Lung microvascular endothelial cell (primary cell): ENCODE measurements at places on chromosomes 12 and 14.

- DNase-seq: no peak
These were observed 30.4 kb upstream of the SIX1 start for GRCh38 chr14:60679566-60680258.

DNA sequence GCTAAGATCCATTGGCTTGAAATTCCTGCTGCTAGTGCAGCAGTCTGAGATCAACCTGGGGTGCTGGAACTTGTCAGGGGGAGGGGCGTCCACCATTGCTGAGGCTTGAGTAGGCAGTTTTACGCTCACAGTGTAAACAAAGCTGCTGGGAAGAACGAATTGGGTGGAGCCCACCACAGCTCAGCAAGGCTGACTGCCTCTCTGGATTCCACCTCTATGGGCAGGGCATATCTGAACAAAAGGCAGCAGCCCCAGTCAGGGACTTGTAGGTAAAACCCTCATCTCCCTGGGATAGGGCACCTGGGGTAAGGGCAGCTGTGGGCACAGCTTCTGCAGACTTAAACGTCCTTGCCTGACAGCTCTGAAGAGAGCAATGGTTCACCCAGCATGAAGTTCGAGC lies 191.7 kb downstream of the ALG10B start:
- DNase-seq: no peak

DNA sequence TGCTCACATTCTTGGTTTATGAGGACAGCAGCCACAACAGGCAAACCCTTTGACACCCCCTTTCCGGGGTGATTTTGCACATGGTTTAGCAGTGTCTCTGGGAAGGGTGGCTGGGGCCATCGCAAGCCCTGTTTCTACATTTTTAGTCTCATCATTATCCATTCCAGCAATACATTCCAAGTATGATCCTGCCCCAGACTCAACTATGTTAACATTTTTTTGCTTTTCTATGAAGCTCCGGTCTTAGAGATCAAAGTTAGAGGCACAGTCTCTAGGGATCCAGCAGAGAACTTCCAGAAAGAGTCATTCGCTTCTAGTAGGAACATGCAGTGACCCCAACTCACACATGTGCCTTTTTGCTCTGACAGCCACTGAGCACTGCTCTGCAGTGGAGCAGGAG lies 130.9 kb downstream of the TBX5 start:
- DNase-seq: no peak

DNA sequence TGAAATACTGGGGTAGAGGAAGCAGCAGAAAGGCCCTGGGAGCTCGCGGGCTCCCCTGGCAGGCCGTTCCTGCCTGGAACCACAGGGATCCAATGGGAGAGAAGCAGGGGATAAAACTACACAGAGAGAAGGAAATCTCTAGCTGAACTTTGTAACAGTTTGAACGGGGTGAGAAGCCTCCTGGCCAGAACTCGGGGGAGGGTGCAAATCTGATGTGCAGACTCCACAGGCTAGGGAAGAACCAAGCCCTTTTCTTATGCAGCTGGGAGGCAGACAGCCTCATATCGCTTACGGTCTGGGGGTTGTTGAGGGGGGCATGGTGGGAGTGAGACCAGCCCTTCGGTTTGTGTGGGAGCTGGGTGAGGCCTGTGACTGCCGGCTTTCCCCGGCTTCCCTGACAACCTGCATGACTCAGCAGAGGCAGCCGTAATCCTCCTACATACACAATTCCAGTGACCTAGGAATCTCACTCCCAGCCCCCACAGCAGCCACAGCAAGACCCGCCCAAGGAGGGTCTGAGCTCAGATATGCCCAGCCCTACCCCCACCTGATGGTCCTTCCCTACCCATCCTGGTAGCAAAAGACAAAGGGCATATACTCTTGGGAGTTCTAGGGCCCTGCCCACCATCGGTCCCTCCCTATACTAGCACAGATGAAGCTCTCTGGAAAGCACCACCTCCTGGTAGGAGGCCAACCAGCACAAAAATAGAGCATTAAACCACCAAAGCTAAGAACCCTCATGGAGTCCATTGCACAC lies 143.0 kb downstream of the TMTC1 start:
- no peak for DNase-seq

GRCh38 chr12:7061138-7061537 lies 620 bp downstream of the C1S start:
- no peak for DNase-seq

GRCh38 chr14:50964683-50965390 lies 20.6 kb upstream of the PYGL start:
- DNase-seq: peak; percentile 36

- no peak for DNase-seq
These were observed 65.9 kb downstream of the ITPR2 start for GRCh38 chr12:26767116-26767515.

- no peak for DNase-seq
These were observed 55.6 kb upstream of the PPP2R5C start for GRCh38 chr14:101705733-101706508.

GRCh38 chr12:13573698-13574321 lies 377.3 kb downstream of the EMP1 start:
- DNase-seq: no peak

DNA sequence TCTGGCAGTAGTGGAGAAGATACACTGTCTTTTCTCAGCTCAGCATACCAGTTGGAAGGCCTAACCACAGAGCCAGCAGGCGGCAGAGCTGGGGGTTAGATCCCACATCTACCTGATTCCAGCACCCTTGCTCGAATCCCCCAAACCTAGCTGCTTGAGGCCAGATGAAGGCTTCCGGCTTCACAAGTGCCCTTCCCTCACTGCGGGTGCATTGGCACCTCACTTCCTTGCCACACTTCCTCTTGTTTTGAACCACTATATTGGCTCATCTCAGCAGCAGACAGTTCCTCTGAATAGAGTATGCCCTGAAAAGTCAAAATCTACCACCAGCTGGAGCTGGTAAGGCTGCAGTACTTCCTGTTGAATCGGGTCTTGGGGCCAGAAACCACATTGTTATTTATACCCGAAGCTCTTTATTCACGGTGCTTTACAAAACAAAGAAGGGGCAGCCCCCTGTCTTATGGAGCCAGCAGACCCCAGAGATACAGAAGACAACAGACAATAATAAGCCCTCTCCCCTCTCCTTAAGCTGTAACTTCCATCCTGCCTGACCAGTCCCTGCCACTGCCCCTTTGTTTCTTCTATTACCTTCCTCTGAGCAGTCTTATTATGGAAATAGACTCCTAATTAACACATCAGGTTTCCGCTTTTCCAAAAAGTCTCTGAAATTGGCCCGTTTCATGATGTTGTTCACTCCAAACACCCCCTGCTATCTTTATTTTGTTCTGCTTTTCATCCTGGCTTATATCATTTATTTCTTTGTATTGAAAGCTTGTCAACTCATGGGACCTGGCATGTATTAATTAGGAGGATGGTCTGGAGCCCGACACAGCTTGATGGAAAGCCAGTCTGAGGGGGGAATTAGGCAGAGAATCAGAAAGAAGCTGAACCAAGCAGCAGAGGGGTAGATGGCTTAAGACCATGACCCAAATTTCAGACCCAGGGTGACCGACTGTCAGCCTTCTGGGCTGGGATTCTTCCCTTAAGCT lies 233.5 kb downstream of the EFCAB11 start:
- DNase-seq: peak; percentile 16

GRCh38 chr12:40647651-40648050 lies 44.6 kb upstream of the CNTN1 start:
- DNase-seq: no peak

DNA sequence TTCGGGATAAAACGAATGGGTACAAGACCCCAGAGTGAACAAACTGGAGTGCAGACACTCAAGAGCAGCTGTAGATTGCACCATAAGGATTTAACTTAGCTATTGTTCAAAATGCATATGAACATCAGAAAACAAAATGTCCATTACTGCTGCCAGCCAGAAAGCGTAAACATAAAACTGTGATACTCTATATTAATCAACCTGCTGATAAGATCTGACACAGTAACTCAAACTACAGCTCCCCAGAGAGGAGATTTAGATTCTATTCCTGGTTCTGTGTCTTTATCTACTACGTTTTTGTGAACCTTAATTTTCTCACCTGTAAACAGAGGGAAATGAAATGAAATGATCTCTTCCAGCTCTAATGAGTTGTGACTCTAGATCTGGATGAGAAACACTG lies 22.3 kb downstream of the LRIG3 start:
- DNase-seq: no peak

DNA sequence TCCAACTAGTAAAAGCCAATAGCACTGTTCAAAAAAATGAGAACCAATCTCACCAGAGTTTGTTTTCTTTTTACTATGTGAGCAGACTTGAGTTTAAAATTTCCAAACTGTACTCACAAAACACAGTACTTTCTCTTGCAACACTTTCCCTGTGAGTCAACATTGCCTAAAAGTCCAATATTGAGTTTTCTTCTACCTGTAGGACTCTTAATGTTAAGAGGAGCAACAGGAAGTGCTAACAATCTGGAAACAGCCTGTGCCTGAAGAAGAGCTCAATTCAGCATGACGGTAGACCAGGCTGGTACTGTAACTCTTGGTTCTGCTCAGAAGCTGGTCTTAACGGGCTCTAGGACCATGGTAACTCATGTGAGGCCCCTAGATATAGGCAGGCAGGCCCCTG lies 144.3 kb downstream of the MED13L start:
- no peak for DNase-seq

DNA sequence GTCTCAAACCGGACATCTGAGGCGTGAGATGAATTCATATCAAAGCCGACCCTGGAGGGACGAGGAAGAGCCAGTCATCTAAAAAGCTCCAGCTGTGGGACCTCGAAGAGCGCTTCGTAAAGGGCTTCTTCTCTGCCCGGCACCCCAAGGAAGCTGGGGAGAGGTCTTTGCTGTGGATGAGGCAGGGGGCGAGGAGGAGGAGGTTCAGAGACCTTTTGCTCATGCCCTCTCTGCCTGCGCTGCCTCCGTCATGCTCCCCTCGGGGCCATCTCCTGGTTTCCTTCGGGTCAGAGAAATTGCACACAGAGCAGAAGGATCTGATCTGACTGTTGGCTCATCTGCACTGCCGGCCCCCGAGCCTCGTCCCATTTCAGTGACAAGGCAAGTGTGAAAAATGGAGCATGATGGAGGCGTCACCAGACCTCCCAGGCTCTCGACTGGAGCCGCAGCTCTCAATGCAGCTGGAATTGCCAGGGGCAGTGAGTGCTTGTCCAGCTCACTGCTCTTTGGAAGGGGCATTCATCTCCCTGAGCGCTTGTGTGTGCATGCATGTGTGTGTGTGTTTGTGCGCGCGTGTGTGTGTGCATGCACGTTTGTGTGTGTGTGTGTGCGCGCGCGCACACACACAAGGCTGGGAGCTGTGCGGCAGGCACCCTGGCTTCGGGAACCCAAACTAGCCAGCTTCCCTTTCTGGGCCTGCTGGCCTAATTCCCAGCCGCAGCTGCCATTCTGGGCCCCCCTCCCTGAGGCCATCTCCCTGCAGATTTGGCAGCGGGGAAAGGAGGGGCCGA lies 9.2 kb downstream of the CABP1 start:
- DNase-seq: no peak

DNA sequence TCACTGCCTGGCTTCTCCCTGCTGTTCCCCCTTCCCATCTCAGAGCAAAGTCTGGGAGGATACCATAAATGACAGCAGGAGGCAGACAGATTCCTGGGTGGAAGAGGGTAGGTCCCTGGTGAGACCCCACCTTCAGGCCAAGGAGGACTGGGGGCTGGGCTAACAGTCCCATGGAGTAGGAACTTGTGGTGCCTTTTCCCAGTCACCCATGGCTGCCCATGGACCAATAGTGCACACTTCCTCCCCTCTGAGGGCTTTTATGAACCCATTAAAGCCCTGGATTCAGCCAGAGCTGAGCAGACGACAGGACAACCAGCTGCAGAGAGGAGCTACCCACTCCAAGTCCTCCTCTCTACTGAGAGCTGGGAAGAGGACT lies 36.6 kb upstream of the OR5AU1 start:
- DNase-seq: no peak

DNA sequence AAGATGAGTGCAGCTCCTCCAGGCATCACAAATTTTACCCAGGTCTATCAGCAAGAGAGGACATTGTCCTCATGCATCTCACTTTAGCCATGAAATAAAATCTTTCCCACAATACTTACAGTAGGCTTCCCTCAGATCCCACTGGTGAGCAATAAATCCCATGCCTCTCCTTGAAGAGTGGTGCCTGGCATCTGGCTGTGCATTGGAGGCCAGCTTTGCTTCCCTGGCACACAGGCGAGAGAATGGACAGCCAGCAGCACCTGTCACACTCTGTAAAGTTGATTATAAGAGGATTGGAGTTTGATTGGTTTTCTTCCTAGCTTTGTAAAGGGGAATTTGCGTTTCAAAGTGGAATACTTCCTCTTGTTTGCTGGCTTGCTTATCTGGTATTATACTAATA lies 1153.9 kb downstream of the AACS start:
- no peak for DNase-seq

DNA sequence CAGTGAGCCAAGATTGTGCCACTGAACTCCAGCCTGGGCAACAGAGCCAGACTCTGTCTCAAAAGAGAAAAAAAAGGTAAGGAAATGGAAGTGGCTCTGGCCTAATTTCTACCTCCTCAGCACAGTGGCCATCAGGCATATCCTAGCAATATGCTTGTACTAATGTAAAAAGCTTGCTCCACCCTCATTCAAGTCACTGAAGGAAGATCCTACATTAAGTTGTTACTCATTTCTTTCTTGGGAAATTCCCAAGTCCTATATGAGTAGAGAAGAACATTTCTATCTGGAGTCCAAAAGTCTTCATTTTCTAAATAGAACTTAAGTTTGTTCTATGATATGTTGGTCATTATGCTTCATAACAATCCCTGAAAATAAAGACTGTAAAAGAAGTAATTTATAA lies 67.3 kb upstream of the HOXC13 start:
- no peak for DNase-seq

DNA sequence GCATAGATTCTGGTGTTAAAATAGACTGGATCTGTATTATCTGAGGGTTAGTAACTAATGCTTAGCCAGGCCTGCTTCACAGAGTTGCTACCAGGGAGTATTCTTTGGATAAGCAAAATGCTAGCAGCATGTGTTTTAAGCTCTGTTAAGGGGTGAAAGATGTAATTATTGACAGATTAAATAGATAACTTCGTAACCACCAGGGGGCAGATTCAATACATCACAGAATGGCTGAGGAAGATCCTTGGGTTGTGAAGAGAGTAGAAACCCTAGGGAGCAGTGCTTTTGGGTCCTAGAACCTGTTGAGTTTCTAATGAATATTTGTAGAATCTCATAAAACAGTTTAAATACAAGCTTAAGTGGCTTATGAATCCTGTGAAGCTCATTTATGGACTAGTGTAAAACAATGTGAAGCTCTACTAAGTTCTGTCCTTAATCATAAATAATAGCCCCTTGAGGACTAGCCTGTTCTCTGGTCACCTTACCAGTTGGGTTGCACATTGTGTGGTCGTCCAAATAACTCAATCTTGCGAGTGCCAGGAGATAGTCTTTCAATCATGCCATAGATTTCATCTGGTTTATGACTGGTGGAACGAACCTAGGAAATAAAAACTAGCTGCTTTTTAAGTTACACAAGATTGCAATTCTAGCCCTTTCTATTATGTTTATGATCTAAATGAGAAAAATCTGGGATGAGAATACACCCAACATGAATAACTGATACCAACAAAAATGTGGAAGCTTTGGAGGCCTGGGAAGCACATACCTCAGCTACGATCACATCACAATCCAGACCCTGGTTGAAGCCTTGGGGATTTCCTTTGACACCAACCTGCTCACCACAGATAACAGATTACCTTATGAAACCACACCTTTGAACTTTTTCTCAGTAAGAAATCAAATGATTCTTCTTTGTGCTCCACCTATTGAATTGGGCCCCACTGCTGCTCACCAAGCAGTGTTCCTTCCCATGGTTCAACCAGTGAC lies 12.3 kb downstream of the METTL3 start:
- DNase-seq: peak; percentile 58
